Bronchus fibroblast of lung (primary cell): ENCODE measurements at places on chromosomes 4 and X. TPM values are rescaled to one million over a fixed set of nuclear protein-coding genes. Genes with fewer than 3 reads are reported as not detected.

CXorf49B gene
- not detected in 2 replicates for total RNA-seq

SCARB2 gene
- 70.0 and 76.0 TPM in 2 replicates for total RNA-seq

SLC10A6 gene
- total RNA-seq, result 0.15 TPM in 1 of 2 replicates, not detected in the other

RENBP gene
- 0.30 and 0.84 TPM in 2 replicates for total RNA-seq

PNCK gene
- 0.15 TPM in 1 of 2 replicates, not detected in the other for total RNA-seq

MGARP gene
- 7.1 and 11.3 TPM in 2 replicates for total RNA-seq

SHROOM3 gene
- total RNA-seq, result 12.0 and 12.6 TPM in 2 replicates

RASGEF1B gene
- not detected in 2 replicates for total RNA-seq

WDR13 gene
- total RNA-seq, result 131 and 149 TPM in 2 replicates

RAB40A gene
- under 0.01 TPM in 1 of 2 replicates, not detected in the other for total RNA-seq

RS1 gene
- not detected in 2 replicates for total RNA-seq

RASSF6 gene
- total RNA-seq, result 1.3 and 1.8 TPM in 2 replicates

CFAP47 gene
- total RNA-seq, result not detected in 2 replicates

IL15 gene
- 2.0 and 2.7 TPM in 2 replicates for total RNA-seq

RRH gene
- not detected in 2 replicates for total RNA-seq

OPN1MW2 gene
- total RNA-seq, result not detected in 2 replicates

ZCCHC18 gene
- total RNA-seq, result 0.34 and 0.59 TPM in 2 replicates

SLC9B2 gene
- 8.4 and 9.5 TPM in 2 replicates for total RNA-seq

P2RY4 gene
- total RNA-seq, result 0.15 TPM in 1 of 2 replicates, not detected in the other

STPG2 gene
- total RNA-seq, result not detected in 2 replicates

QRFPR gene
- under 0.01 TPM in 2 replicates for total RNA-seq

FDCSP gene
- total RNA-seq, result 0.67 TPM in 1 of 2 replicates, not detected in the other

MTNR1A gene
- not detected in 2 replicates for total RNA-seq

AFF2 gene
- 0.15 and 0.17 TPM in 2 replicates for total RNA-seq
